Cardiac muscle cell (in vitro differentiated cells and primary cell): ENCODE measurements at places on chromosomes 5 and 9. TPM values are rescaled to one million over a fixed set of nuclear protein-coding genes. Genes with fewer than 3 reads are reported as not detected.
A peak's percentile ranks its signal among the peaks of the same experiment; 100 is the strongest.

Gene SV2C
- 0.24 and 0.28 TPM in 2 replicates for total RNA-seq

- no peaks in the 10 kb centered on the region for H3K27me3 ChIP-seq
- no peaks in the 10 kb centered on the region for H3K36me3 ChIP-seq
- H3K4me3 ChIP-seq = no peak overlapping the region
- no peak for DNase-seq
- H3K27ac ChIP-seq = peak overlapping the region; percentile 81
Observed at GRCh38 chr5:10725636-10726035, 35.4 kb downstream of the DAP start.

Gene CNOT6
- total RNA-seq = 7.5 and 20.3 TPM in 2 replicates

- H3K27ac ChIP-seq = no peak overlapping the region
- H3K36me3 ChIP-seq = no peaks in the 10 kb centered on the region
- H3K4me1 ChIP-seq = no peaks in the 10 kb centered on the region
- peaks cover 25% of the 10 kb centered on the region for H3K27me3 ChIP-seq
- H3K4me3 ChIP-seq = no peak overlapping the region
Observed at GRCh38 chr9:107727086-107727780, 237.7 kb upstream of the KLF4 start.

DNA sequence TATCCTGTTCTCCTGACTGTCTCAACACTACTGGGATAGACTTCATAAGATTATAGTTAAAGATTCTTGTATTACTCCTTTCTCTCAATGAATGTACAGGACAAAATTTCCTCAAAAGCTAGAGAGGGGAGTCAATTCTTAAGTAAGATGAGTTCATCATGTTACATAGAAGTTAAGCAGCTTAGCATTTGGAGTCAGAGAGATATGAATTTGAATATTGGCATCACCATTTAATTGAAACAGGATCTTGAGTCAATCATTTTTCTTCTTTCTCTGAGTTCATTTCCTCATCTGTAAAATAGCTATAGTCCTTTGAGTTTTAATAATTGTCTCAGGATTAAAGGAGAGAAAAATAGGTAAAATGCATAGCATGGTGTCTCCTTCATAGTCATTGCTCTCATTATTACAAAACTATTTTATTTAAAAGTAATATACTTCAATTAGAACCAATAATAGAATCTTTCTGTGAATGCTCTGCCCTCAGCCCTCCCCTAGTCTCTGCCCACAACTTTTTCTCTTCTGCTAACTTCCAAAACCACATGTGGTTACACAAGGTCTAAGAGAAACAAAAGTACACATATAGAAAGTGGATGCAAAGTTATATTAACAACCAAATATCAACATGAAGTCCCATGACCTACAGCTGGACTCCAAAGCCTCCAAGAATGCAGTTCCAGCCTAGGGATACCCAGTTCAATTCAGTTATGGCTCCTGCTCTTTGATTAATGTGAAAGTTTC, 265.6 kb downstream of the TLE1 start:
- no peaks in the 10 kb centered on the region for H3K36me3 ChIP-seq
- H3K4me3 ChIP-seq = no peak overlapping the region
- no peaks in the 10 kb centered on the region for H3K27me3 ChIP-seq
- H3K27ac ChIP-seq = no peak overlapping the region

DNA sequence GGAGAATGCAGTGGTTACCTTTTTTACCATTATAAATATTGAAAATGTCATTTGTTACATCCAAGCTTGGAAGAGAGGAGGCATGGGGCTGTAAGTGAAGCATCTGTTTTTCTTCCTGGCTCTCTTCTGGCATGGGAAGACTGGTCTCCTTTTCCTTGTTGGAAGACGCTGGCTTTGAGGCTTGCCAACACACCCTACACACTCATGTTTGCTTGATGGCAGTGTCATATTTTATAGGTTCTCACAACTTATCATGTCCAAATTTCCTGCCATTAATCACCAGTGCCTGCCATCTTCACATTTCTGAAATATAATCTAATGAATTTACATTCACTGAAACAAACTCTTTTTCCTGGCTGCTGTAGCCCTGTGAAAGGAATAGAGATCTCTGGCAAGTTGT, 252.9 kb downstream of the MAN2A1 start:
- H3K4me3 ChIP-seq = no peak overlapping the region
- no peak overlapping the region for H3K27ac ChIP-seq
- no peak for DNase-seq
- no peaks in the 10 kb centered on the region for H3K36me3 ChIP-seq

Gene PCDHGA6
- 0.66 and 0.88 TPM in 2 replicates for total RNA-seq

Gene EGFLAM
- 0.27 and 0.42 TPM in 2 replicates for total RNA-seq

Gene SCGB3A2
- total RNA-seq = not detected in 2 replicates

Gene CDH10
- total RNA-seq = 1.6 and 4.6 TPM in 2 replicates

GRCh38 chr9:73152543-73152844, 829 bp downstream of the ANXA1 start:
- peaks cover 10% of the 10 kb centered on the region for H3K4me1 ChIP-seq
- H3K4me3 ChIP-seq = no peak overlapping the region
- peak; percentile 65 for DNase-seq
- no peak overlapping the region for H3K27ac ChIP-seq

DNA sequence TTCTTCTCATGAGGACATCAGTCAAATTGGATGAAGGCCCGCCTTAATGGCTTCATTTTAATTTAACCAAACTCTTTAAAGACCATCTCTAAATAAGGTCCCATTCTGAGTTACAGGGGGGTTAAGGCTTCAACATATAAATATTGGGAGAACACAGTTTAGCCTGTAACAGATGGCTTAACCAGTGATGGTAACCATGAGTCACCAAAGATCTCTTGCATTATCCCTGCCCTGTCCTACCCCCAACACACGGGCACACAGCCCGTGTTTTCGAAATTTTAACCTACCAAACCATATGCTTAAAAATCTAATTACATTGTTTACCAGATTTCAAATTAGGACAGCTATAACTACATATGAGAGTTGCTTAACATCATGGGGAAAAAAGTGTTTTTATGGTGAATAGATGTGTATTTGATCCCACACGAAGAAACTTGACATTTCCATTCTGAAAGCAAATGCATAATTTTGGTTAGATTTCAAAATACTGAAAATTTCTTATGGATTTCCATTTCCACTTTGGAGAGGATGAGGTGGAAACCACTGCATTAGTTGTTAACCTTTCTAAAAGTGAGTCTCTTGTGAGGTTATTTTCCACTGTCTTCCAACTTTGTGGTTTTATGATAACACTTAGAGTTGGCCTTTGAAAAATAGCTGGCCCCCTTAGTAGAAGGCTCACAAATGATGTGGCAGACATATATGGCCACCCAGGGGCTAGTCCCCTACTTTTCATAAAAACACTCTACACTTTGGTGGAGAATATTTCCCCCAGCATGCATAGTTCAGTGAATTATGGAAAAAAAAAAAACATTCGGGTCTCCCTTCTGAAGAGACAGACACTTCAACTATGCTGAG, 849.3 kb downstream of the TLE1 start:
- H3K36me3 ChIP-seq = no peaks in the 10 kb centered on the region
- no peak overlapping the region for H3K27ac ChIP-seq
- H3K4me1 ChIP-seq = no peaks in the 10 kb centered on the region
- no peaks in the 10 kb centered on the region for H3K27me3 ChIP-seq
- no peak for DNase-seq
- no peak overlapping the region for H3K4me3 ChIP-seq

Gene RNF44
- 45.5 and 77.6 TPM in 2 replicates for total RNA-seq

DNA sequence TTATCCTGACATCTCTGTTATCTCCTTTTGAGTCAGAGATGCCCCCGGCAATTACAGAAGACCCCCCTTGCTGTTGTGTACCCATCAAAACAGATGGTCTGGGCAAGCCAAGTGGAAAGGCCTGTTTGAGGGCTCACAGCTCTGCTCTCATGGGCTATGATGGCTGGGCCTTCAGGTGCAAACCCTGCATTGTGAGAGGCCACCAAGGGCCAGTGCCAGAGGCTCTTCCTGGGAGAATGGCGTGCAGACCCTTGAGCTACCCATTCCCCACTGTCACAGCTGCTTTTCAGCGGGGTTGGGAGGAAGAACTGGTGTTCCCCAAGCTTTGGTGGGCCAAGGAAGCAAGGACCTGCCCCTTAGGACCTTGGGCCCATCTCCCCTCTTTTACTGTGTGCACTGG, 174.7 kb upstream of the PPP1R26 start:
- no peak overlapping the region for H3K27ac ChIP-seq
- H3K36me3 ChIP-seq = no peaks in the 10 kb centered on the region
- no peak overlapping the region for H3K4me3 ChIP-seq
- DNase-seq = no peak
- no peaks in the 10 kb centered on the region for H3K27me3 ChIP-seq
- no peaks in the 10 kb centered on the region for H3K4me1 ChIP-seq

- no peaks in the 10 kb centered on the region for H3K4me1 ChIP-seq
- DNase-seq = no peak
- no peak overlapping the region for H3K27ac ChIP-seq
- H3K27me3 ChIP-seq = no peaks in the 10 kb centered on the region
- H3K36me3 ChIP-seq = no peaks in the 10 kb centered on the region
Observed at GRCh38 chr9:19470567-19470966, 61.8 kb downstream of the ACER2 start.

DNA sequence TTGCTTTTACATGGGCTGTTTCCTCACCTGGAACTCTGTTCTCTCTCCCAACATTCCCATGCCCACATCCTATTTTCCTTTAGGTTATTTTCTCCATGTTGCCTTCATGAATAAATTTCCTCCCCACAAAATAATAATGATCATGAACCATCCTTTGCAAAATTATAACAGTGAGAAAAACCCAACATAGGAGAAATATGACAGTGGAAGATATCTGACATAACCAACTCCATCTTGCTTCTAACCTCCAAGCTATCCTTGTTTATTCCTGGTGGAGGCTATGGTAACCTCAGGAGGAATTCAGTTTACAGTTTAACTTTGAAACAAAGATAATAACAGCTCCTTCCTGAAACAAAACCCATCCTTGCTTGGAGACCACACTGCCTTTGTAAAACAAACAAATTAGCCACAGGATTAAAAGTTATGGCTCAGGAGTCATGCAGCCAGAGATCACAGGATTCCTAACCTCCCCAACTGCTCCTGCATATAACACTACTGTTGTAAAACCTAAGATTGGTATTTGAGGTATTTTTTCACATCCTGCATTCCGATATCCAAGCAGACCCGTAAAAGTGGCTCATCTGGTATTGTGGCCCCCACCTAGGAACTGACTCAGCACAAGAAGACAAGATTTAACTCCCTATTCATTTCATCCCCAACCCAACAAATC, 212.4 kb downstream of the TRIM32 start:
- H3K36me3 ChIP-seq = no peaks in the 10 kb centered on the region
- no peaks in the 10 kb centered on the region for H3K4me1 ChIP-seq
- H3K4me3 ChIP-seq = no peak overlapping the region
- DNase-seq = no peak

DNA sequence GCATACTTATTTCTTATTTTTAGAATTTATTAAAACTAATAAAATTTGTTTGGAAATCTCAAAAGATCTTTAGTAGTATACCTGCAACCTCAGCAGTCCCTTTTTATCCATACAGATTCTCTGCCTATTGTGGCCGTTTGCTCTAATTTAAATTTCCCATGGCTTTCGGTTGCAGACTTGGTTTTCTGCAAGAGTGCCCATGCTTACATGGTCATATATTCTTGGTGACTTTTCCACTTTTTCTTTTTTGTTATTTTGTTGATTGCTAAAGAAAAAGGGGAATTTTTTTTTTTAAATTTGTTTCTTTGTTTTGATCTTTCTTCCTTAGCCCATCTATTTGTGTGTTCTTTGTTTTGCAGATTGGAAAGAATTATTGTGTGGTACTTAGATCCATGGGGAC, 20.6 kb downstream of the ZCCHC7 start:
- no peak overlapping the region for H3K4me3 ChIP-seq
- peaks cover 26% of the 10 kb centered on the region for H3K4me1 ChIP-seq
- no peaks in the 10 kb centered on the region for H3K36me3 ChIP-seq
- no peak for DNase-seq
- no peak overlapping the region for H3K27ac ChIP-seq

GRCh38 chr9:89743216-89743572, 138.4 kb downstream of the GADD45G start:
- H3K4me3 ChIP-seq = no peak overlapping the region
- H3K4me1 ChIP-seq = peaks cover 8% of the 10 kb centered on the region
- no peaks in the 10 kb centered on the region for H3K36me3 ChIP-seq
- H3K27ac ChIP-seq = no peak overlapping the region
- no peaks in the 10 kb centered on the region for H3K27me3 ChIP-seq
- DNase-seq = no peak

DNA sequence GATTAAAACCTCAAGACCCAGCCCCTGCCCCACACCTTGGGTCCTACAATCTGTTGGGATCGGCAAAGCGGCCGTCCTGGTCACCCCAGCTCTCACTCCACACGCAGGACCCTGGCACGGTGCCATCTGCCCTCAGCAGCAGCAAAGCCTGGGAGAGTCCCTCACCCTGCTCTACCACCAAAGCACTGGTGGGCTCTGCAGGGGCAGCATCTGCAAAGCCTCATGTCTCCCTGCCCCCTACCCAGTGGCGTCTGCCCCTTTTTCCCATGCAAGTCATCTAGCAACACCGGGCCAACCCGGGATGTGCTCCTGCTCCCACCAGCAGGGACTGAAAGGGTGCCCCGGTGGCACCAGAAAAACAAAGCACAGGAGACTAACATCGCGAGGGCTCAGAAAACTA, 19.6 kb upstream of the CNOT6 start:
- H3K4me3 ChIP-seq = no peak overlapping the region
- H3K27ac ChIP-seq = no peak overlapping the region
- no peaks in the 10 kb centered on the region for H3K4me1 ChIP-seq
- no peaks in the 10 kb centered on the region for H3K36me3 ChIP-seq

DNA sequence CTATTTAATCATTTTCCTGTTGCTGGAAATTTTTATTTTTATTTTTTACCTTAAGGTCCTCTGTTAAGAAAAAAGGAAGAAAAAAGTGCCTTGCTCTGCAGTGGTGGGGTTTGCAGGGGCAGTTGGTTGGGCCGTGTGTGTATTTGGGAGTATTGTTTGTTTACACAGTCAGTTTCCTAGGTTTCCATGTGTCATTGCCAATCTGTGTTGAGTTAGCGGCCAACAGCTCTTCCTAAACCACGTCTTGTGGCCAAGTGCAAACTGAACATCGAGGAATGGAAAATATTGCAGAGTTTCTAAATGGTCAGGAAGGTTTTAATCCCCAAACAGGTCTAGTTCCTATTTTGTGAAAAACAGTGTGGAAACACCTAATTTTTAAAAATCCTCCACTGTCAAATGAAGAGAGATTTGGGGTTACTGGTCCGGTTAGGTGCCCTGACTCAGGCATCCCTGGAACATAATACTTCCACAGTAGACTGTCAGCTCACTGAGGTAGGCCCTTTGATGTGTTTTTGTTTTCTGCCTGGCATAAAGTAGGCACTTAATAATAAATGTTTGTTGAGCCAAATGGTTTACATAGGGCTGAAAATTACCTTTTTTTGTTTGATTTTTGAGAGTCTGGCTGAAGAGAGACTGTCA, 37.0 kb downstream of the MAMDC2 start:
- H3K27ac ChIP-seq = no peak overlapping the region
- no peak for DNase-seq
- no peak overlapping the region for H3K4me3 ChIP-seq
- H3K4me1 ChIP-seq = no peaks in the 10 kb centered on the region
- H3K27me3 ChIP-seq = no peaks in the 10 kb centered on the region

Gene ZNF879
- 9.4 and 12.0 TPM in 2 replicates for total RNA-seq

- H3K27ac ChIP-seq = no peak overlapping the region
- no peaks in the 10 kb centered on the region for H3K4me1 ChIP-seq
- H3K36me3 ChIP-seq = no peaks in the 10 kb centered on the region
- no peak for DNase-seq
Observed at GRCh38 chr5:94025788-94026473, 284.5 kb upstream of the POU5F2 start.

- DNase-seq = peak; percentile 40
- H3K4me3 ChIP-seq = no peak overlapping the region
- H3K36me3 ChIP-seq = no peaks in the 10 kb centered on the region
- no peaks in the 10 kb centered on the region for H3K4me1 ChIP-seq
- no peak overlapping the region for H3K27ac ChIP-seq
Observed at GRCh38 chr5:163362840-163363371, 74.5 kb upstream of the CCNG1 start.

GRCh38 chr5:26231316-26231715, 807.1 kb downstream of the CDH9 start:
- H3K27me3 ChIP-seq = no peaks in the 10 kb centered on the region
- no peak for DNase-seq
- H3K36me3 ChIP-seq = no peaks in the 10 kb centered on the region
